Endothelial cell of umbilical vein (primary cell): ENCODE measurements at places on chromosomes 12 and 14.
A peak's percentile ranks its signal among the peaks of the same experiment; 100 is the strongest.

DNA sequence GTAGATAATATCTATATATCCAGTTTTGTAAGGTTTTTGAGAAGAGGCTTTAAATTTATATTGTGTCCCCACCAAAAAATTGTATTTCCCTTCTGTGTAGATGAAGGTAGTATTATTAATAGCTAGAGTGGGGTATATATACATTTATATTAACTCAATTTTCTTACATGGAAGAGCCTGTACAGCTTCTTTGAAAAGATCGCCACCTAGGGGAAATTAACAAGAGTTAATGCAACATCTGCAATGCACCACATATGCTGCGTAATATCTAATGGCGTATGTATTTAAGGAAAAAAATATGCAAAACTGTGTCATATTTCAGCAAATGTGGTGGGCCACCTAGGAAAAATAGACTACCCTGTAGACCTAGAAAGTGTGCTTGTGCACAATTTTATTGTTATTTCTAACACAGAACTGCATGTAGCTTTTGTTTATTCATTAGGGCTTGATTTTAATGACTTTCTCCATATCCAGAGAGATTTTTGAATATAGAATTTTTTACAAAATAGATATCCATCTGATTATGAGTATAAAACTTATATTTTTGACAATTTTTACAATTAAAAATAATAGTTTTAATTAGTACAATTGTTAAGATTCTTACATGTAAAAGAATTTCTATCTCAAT is 14.0 kb downstream of the CCER1 start:
- H3K27me3 ChIP-seq: no peaks in the 10 kb centered on the region
- no peak overlapping the region for H3K27ac ChIP-seq
- peak; percentile 75 for DNase-seq

GRCh38 chr12:120999191-121000120 is 16.8 kb downstream of the C12orf43 start:
- H3K36me3 ChIP-seq: peaks cover 3% of the 10 kb centered on the region
- no peak for DNase-seq
- no peaks in the 10 kb centered on the region for H3K27me3 ChIP-seq
- no peak overlapping the region for H3K27ac ChIP-seq

DNA sequence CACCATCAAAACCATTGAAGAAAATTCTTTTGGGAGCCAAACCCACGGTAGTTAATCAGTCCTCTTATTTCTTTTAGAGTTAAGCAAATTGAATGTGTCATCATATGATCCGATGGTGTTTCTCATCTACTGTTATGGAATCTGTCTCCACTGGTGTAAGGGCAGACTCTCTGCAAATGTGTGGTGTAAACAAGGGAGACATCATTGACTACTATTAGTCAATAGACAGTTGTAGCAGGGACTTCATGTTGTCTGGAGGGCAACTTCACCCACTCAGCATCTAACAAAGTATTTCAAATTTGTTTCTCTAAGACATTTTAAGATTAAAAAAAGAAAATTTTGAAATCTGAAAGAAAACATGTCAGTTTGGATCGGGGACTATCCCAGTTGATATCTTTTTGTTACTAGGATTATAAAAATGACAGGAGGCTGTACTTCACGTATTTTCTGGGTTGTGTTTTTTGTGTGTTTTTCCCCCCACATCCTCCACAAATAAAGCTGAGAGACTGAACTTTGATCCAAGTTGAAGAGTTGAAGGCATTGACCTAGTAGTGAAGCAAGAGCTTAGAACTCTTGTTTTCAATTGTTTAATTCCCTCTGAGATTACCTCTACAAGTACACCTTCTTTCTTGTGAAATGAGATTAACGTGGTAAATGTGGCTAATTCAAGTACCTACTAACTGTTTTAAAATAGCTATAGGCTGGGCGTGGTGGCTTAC is 4.0 kb downstream of the GOLGA5 start:
- no peak overlapping the region for H3K4me3 ChIP-seq
- H3K36me3 ChIP-seq: peaks cover 1% of the 10 kb centered on the region
- H3K4me1 ChIP-seq: peaks cover 9% of the 10 kb centered on the region
- no peak overlapping the region for H3K27ac ChIP-seq
- no peaks in the 10 kb centered on the region for H3K27me3 ChIP-seq
- no peak for DNase-seq

- H3K4me3 ChIP-seq: no peak overlapping the region
- no peak for DNase-seq
- H3K4me1 ChIP-seq: peaks cover 26% of the 10 kb centered on the region
- H3K36me3 ChIP-seq: peaks cover 2% of the 10 kb centered on the region
- no peak overlapping the region for H3K27ac ChIP-seq
Observed at GRCh38 chr12:65175385-65175784, 6.0 kb downstream of the LEMD3 start.

DNA sequence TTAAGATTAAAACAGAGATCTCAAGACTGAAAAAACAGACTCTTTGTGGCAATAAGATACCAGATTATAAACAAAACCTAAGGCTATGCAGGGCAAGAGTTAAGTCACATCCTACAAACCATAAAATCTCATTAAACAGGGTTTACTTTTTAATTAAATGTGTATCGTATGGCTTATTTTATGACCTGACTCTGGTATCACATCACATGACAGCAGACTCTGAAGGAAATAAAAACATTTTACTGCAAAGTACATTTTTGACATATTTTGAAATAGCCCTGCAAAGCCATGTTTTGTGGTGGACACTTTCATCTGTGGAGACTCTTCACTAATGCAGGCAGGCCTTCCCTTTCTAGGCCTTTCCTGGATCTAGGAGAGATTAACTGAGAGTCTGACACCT is 327.6 kb upstream of the CLEC14A start:
- no peaks in the 10 kb centered on the region for H3K36me3 ChIP-seq
- H3K27me3 ChIP-seq: no peaks in the 10 kb centered on the region
- no peak overlapping the region for H3K4me3 ChIP-seq
- no peaks in the 10 kb centered on the region for H3K4me1 ChIP-seq
- H3K27ac ChIP-seq: no peak overlapping the region
